ENCODE measurements at places on chromosomes 3 and 15.

GRCh38 chr3:22373827-22374226 is 622.8 kb upstream of the ZNF385D start:
- DNase-seq = no peak

GRCh38 chr3:142896996-142897395 is 8.1 kb upstream of the PCOLCE2 start:
- DNase-seq = no peak

GRCh38 chr3:112170046-112170445 is 37.0 kb upstream of the GCSAM start:
- no peak for DNase-seq

DNA sequence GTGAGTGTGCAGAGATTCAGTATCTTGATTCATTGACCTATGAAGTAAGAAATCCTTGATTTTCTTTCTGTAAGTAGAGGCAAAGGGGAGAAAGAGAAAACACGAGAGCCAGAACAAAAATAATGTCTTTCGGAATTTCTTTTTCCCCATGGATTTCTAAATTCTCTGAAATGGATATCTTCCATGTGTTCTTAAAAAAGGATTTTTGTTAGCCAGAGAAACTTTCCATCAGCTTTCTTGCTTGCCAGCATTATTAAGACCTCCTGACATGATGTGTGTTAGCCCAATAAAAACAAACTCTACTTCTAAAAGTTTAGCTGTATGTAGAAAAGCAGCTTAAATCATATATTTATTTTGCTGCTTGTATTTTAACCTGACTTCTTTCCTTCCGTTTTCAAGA is 122.3 kb upstream of the AADACL2 start:
- DNase-seq = no peak

GRCh38 chr3:146892041-146892440 is 286.9 kb upstream of the PLSCR5 start:
- no peak for DNase-seq

- no peak for DNase-seq
These were observed 32.6 kb upstream of the SLC41A3 start for GRCh38 chr3:126116526-126116925.

DNA sequence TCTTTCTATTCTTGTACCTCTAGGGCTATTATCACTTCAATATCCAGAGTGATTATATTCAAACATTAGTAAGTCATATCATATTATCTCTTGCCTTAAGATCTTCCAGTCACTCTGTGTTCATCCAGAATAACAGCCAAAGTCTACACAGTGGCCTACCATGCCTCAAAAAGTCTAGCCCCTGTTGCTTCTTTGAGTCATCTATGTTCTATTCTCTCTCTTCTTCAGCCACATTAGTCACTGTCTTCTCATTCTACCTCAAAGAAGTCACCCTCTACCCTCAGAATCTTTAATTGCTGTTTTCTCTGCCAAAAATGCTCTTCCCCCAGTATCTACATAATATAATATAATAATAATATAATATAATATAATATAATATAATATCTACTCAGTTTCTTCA is 356.0 kb downstream of the NLGN1 start:
- no peak for DNase-seq

Measured in stimulated activated CD8-positive, alpha-beta memory T cell treated with anti-CD3 and anti-CD28 coated beads, Interleukin-7, amount 100 ng/mL, for 1 hour (primary cell).